ENCODE measurements at places on chromosomes 7 and 10.
A peak's percentile ranks its signal among the peaks of the same experiment; 100 is the strongest.

GRCh38 chr10:99765672-99766301 is 16.7 kb upstream of the ABCC2 start:
- no peak for DNase-seq

- DNase-seq: no peak
Measured at GRCh38 chr10:43199088-43199683, 60.9 kb downstream of the CSGALNACT2 start.

GRCh38 chr10:79941585-79942210 is 7.2 kb downstream of the SFTPD start:
- no peak for DNase-seq

GRCh38 chr10:6062101-6062771 is at the start of gene IL2RA:
Gene IL2RA (minus strand): TSS chr10:6062367. CDS start chr10:6062151, 216 bp downstream.
- no peak for DNase-seq

GRCh38 chr7:15798081-15798480 is 111.6 kb upstream of the MEOX2 start:
- no peak for DNase-seq

- no peak for DNase-seq
Measured at GRCh38 chr7:91330191-91330808, 66.1 kb downstream of the FZD1 start.

- peak; percentile 24 for DNase-seq
Measured at GRCh38 chr10:27258838-27259812, 18.5 kb upstream of the ACBD5 start.

DNA sequence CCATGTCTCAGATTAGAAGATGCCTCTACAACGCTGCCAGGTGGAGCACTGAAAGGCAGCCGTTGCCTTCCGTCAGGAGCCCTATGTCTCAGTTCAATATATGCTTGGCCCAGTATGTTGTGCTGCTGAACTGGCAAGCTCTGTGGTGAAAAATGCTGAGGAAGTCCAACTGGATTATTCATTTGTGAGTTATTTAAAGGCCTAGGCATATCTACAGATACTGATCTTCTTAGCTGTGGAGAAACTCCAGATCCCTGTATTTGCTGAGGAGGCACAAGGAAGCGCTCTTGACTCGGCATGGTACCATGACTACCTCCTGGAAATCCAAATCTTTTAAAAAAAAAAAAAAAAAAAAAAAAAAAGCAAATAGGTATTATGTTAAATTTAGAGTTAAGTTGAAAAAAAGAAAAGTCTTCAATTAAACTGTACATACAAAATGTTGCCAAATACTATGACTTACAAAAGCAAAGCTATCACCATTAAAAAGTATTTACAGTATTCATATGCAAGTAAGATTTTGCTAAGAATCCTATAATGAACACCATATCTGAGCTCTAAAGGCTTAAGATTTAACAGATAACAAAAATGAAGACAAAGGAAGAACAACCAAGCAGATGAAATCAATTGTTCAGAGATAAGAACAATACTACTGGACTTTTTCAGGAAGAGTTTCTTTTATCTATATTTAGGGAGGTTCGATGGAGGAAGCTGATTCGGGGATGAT is 152.4 kb downstream of the GALNT11 start:
- DNase-seq: no peak

DNA sequence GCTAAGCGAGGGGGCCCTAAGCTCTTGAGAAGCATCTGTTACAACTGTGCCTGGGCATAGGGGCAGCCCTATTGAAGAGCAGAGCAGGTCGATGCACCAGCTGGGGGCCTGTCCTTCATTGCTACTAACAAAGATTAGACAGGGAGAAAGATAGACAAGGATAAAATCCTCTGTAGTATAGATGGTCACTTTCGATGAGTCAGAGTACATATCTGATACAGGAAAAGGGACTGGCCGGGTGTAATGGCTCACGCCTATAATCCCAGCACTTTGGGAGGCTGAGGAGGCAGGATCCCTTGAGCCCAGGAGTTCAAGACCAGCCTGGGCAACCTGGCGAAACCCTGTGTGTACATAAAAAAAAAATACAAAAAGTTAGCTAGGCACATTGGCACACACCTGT is 13.6 kb downstream of the OPTN start:
- DNase-seq: no peak

DNA sequence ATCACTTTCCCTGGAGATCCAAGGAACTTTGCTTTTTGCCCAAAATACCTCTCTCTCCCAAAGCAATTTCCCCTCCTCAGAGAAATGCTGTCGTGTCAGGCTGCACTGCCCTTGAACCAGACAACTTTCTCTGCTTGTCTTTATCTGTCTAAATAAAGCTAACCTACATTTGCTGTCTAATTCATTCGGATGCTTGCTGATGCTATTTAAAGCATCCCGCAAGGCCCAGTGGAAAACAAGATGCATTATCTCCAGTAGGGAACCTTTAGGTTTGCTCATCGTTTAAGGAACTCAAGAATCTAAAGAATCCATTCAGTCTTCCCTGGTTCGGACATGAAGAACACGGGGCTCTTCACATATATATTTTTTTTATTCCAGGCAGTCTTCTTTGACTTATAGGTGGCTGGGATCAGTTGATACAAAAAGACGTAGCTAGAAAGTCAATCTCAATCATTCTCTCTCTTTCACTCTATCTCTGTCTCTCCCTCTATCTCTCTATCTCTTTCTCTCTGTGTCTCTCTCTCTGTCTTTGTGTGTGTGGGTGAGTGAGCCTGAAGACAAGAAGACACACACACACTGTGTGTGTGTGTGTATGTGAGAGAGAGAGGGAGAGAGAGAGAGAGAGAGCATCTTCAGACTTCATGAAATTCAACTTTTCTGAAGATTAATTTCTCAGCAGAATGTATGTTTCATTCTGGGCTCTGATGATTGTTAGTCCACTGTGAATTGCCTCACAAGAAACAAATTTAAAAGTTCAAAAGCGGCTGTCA is 92.8 kb upstream of the MKLN1 start:
- DNase-seq: no peak
